ENCODE measurements at places on chromosomes 7 and 10.

- no peak for DNase-seq
Observed at GRCh38 chr7:114663502-114663901, 248.9 kb downstream of the FOXP2 start.

DNA sequence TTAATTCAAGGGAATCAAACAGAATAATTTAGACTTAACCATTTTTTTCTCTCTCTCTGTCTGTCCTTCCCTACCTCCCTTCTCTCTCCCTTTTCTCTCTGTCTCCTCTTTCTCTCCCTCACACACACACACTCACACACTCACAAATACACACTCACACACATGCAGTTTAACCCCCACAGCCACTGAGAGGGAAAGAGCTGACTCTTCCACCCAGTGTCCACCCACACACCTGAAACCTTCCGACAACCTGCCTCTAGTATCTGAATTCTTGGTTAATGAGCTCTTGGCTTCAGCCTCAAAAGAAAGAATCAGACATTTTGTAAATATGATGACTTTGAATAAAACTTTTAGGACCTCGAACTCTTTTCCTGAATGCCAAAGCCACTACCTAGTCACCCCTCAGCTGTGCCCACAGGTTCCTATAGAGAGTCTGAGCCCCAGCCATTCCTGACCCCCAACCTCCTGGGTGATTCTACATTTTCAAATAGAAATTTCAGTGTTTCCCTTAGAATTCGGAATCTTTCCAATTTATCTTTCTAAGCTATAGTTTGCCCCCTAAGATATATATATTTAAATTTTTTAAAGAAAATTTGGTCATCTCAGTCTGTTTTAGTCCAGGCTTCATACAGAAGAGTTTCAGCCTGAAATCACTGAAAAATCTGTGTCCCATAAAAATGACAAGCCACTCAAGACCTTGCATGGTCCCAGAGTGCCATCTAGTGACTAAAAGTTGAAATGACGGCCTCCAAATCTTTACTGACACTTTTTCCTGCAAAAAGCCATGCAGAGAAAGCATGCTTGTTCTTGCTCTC, 202.8 kb downstream of the IPMK start:
- DNase-seq: no peak

DNA sequence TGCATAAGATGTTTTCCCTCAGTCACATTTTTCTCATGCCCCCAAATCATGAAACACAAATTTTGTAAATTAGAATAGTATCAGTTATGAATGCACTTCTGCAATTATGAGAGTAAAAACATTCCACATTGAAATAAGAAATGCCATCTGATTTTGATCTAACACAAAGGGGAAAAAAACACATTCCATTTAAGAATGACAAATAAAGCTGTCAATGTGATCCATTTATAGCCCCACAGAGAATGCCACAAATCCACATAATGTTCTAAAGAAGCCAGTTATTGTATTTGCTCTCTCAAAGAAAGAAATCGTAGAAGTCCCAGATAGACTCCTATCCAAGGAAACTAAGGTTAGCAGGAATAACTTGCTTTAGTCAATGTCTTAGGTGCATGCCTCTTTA, 48.7 kb upstream of the RHOBTB1 start:
- no peak for DNase-seq

GRCh38 chr7:18858232-18858631, 259.2 kb downstream of the TWIST1 start:
- DNase-seq: no peak

DNA sequence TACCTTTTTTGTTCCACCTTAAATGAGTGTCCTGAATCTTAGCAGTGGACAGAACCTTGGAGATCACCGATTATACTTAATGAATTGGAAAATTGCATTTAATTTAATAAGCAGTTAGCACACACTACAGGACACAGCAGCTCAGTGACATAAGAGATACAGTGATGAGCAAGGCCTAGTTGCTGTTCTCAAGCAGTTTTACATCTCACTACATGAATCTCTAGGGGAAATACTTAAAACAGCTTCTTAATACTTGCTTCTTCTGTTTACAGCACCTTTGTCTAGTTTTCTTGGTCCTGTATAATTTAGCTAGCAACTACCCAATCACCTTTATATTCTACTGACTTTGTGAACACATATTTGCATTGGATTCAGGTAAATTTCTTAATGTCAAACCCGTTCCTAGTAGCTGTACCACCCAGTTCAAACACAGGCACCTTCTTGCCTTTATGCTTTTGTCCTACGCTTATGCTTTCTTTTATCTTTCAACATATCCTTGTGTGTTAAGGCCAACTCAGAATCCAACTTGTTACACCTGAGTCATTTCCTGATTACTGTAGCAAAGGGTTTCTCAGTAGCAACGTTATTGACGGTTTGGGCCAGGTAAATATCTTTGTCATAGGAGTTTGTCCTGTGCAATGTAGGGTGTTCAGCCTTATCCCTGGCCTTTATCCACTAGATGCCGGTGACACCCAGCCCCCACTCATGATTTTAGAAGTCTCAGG, 1.8 kb downstream of the STAM start:
- DNase-seq: no peak

- DNase-seq: no peak
Observed at GRCh38 chr7:22832401-22832800, 9.8 kb upstream of the TOMM7 start.

- DNase-seq: no peak
Observed at GRCh38 chr7:51273360-51273759, 43.2 kb downstream of the COBL start.

DNA sequence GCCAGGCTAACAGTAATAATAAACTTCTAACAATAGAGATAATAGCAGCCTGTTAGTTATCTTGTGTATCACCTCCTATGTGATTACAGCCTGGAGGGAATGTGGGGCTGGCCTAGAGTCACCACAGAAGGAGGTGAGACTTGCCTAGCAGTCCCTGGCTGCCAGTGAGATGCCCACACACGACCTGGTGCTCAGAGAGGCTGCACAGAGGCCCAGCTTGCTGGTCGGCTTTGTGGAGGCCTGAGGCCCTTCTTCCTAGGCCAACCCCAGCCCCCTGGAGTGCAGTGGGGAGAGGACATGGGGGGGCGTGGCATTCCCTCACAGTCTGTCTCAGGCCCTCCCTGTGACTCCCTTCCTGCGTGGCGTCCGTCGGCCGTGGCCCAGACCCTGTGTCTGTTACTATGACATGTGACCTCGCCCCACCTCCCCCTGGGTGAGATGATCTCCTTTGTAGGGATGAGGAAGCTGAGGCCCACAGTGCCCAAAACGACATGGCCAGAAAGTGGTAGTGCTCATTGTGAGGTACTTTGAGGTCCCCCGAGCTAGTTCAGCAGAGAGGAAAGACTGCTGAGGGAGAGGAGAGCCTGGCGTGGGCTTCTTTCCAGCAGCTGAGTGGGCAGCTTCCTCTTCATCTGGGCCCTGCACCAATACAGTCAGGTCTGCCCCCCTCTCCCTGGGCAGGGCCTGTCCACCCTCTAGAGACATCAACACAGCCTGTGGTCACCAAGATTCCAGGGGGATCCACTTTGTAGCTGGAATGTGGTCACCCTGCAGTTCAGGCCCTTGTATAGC, 29.7 kb downstream of the UNC5B start:
- DNase-seq: no peak

All from LNCaP clone FGC (cell line).